Activated CD4-positive, alpha-beta T cell treated with anti-CD3 and anti-CD28 coated beads, Interleukin-2, amount 50 U/mL, for 24 hours (primary cell): ENCODE measurements at places on chromosomes 6 and 20.

DNA sequence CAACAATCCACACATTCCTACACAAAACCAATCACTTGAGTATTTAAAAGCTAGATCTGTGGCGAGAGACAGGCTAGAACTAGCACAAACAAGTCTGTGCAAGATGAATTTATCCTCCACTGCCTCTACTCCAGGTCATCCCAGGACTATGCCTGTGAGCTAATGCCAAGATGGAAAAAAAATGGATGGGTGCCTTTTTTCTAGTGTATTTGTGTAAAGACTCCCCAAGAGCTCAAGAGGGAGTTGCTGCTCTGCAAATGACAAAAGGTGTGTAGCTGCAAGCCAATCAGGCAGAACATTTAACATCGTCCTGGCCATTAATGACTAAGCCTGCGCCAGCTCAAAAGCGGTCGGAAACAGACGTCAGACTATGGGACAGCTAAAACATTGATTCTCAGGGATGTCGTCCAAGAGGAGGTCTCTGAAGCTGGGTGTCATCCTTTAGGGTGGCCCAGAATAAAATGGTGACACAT lies 21.9 kb downstream of the ATXN1 start:
- DNase-seq, result no peak

GRCh38 chr20:59322585-59323454 lies 22.4 kb downstream of the EDN3 start:
- no peak for DNase-seq

DNA sequence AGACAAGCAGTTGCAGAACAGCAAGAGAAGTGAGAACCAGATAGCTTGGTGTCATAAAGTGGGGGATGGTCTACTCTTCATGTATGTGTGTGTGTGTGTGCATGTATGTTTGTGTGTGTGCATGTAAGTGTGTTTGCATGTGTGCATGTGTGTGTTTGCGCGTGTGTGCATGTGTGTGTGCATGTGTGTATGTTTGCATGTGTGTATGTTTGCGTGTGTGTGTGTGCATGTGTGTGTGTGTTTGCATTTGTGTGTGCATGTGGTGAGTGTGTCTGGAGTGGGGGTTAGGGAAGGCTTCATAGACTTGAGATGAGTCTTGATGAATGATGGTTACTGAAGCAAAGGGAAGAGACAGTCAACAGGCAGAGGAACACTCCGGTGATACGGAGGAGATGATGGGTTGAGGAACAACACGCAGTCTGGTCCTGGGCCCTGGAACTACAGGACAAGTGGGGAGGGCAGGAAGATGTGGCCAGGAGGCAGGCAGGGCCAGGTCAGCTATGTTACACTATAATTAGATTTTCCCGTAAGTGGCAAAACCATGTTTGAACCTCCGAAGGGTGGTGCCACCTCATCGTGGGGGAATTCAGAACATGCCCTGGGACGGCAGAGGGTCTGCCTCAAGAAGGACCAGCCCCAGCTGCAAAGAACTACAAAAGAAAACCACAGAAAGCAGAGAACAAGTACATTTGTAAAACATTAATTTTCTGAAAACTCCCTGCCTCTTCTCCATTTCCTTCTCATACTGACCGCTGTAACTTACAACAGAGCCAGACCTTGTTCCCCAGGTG lies 38.7 kb upstream of the PDE10A start:
- no peak for DNase-seq

- DNase-seq, result no peak
Observed at GRCh38 chr6:141878686-141879085, 254.0 kb upstream of the GJE1 start.

- DNase-seq, result no peak
Observed at GRCh38 chr20:33438481-33438880, 5.1 kb downstream of the SNTA1 start.

- no peak for DNase-seq
Observed at GRCh38 chr20:768426-768978, at the start of gene SLC52A3. Gene SLC52A3, minus strand, starts transcription at chr20:768500. Its CDS starts 2,726 bp downstream, at chr20:765774.

GRCh38 chr6:36685926-36686667 lies 7.6 kb downstream of the CDKN1A start:
- DNase-seq, result no peak

GRCh38 chr6:83429857-83430610 lies 817 bp downstream of the ME1 start:
- no peak for DNase-seq

- no peak for DNase-seq
Observed at GRCh38 chr6:43253401-43253800, 10.1 kb downstream of the TTBK1 start.

DNA sequence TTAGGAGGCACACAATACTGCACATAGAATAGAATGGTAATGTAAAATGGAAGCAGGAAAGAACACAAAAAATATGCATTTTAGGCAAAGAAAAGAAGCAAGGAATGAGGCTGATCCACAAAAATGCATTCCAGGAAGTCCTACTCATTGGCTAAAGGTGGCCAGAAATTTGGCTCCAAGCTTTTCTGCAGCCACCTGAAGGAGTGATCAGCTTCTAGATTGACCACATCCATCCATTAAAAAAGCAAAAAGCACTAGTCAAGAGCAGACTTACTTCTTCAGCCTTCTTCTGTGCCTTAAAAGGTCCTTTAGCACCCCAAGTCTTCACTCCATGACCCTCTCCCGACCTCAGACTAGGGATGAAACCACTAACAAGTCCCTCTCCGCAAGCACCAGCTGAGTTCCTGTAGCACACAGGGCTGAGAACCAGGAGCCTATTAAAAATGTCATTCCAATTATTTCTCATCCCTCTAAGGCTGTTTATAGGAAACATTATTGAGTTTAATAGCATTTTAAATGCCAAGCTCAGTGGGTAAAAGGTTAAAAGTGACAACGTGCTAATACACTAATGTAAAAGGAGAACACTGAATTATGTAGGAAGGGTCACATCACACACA lies 36.5 kb downstream of the TRAM2 start:
- DNase-seq, result no peak

DNA sequence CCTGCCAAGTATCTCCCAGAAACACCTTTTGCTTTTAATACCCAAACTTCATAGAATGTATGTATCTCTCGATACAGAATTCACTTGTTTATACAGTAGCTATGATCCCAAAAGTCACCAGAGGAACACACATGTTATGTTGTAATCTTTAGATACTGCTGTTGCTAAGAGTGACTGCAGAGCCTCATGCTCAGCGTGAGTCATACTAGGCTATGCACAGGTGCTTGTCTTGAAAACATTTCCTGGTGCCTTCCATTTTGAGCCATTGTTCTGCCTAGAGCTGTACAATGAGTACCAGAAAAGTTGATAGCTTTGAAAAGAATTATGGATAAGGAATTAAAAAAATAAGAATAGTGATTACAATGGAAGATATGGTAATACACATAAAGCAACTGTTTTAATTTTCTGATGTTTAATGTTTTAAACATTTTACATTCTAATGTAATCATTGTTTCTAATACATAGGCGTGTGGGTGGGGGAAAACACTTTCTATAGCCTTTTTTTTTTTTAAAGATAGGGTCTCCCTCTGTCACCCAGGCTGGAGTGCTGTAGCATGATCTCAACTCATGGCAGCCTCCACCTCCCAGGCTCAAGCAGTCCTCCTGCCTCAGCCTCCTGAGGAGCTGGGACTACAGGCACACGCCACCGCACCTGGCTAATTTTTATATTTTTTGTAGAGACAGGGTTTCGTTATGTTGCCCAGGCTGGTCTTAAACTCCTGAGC lies 79.4 kb downstream of the CD24 start:
- no peak for DNase-seq

GRCh38 chr6:137589067-137589848 lies 95.1 kb upstream of the OLIG3 start:
- no peak for DNase-seq

DNA sequence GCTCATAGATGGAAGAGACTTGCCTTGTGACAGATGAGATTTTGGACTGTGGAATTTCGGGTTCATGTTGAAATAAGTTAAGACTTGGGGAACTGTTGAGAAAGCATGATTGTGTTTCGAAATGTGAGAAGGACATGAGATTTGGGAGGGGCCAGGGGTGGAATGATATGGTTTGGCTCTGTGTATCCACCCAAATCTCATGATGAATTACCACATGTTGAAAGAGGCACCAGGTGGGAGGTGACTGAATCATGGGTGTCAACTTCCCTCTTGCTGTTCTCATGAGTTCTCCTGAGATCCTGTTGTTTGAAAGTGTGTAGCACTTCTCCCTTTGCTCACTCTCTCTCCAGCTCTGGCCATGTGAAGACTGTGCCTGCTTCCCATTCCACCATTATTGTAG lies 17.9 kb downstream of the AHI1 start:
- DNase-seq, result no peak

- DNase-seq, result no peak
Observed at GRCh38 chr20:47141941-47142773, 214.3 kb downstream of the ZMYND8 start.

DNA sequence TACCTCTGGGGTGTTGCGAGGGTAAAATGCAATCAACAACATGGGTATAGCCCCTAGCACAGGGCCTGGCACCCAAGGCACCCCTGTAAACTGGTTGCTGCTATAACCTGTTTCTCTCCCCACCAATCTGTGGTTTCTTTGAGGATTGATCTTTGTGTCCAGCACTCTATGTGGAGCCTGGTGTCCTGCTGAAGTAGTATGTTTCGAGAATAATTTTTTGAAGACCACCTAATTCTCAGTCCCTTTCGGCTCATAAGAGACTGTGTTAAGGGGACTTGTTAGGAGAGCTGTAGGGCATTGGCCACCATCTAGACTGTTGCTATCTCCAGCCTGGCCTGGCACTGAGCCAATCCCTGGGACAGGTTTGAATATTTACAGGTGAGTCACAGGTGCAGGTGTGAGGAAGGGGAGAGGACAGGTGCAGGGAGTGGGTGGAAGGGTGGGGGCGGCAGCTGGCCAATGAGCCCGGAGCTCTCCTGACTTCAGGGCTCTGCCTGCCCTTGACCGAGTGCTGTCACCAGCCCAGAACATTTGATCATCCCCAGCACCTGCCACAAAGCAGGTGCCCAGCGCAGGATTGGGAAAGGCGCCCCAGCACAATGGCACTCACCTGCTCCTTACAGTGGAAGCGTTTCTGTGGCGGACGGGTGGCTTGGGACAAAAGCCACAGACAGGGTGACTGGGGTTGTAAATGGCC lies 8.1 kb upstream of the C20orf144 start:
- DNase-seq, result no peak

- no peak for DNase-seq
Observed at GRCh38 chr6:29678114-29678513, 2.8 kb downstream of the ZFP57 start.

GRCh38 chr6:112827793-112828192 lies 480.7 kb downstream of the RFPL4B start:
- DNase-seq, result no peak

DNA sequence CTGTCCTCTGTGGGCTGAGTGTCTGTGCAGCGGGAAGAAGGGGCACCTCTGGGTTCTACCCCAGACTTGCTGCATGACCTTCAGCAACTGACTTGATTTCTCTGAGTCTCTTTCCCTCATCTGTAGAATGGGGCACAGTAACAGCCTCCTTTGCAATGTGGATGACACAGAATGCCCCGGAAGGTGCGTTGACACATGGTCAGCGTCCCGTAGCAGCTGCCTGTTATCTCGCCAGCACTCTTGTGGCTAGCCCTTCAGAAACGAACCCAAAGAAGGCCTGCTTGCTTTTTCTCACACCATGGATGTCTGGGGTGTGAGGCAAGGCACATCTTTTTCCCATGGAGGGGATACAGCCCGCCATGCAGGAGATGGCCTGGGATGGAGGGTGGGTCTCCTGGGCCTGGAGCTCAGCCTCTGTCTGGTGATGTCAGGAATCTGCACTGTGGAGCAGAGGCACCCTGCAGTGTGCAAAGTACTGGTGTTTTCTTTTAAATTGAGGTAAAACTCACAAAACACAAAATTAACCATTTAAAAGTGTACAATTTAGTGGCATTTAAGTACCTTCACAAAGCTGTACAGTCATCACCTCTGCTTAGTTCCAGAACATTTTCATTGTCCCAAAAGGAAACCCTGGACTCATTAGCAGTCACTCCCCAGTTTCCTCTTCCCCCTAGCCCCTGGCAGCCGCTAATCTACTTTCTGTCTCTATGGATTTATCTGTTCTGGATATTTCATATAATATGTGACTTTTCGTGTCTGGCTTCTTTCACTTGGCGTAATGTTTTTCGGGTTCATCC lies 59.8 kb upstream of the FAM83D start:
- DNase-seq, result no peak

- no peak for DNase-seq
Observed at GRCh38 chr20:46939031-46939965, 44.7 kb downstream of the EYA2 start.

GRCh38 chr20:46699651-46700359 lies 9.6 kb upstream of the SLC2A10 start:
- no peak for DNase-seq

DNA sequence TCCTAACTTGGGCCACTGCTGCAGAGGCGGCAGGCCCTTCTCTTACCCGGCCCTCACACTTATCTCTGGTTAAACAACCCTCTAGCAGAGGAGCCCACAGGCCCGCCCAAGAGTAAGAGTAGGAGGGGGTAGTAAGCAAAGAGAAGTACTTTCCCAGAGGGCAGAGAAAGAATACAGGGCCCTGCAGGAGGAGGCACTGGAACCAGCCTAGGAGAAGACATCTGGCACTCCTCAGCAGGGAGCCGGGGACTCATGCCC lies 10.1 kb downstream of the MTCH1 start:
- no peak for DNase-seq

GRCh38 chr6:107695061-107695720 lies 128.9 kb downstream of the SCML4 start:
- DNase-seq, result no peak

DNA sequence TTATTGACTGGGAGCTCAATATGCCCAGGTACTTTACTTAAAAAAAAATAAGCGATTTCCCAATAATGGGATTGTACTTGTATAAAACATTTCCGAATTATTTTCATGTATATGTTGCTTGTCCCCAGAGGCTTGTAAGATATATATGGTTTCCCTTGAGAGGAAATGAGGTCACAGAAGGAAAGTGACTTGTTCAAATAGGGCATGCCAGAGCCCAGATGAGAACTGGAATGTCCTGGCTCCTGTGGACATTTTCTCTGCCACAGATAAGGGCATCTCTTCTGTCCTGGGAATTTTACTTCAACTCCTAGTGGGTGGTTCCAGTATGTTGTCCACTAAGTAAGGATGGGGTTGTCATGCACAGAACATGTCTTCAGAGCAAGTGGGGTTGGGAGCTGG lies 63.0 kb downstream of the LYRM2 start:
- DNase-seq, result no peak

- DNase-seq, result no peak
Observed at GRCh38 chr6:37679539-37680476, 17.9 kb downstream of the MDGA1 start.

DNA sequence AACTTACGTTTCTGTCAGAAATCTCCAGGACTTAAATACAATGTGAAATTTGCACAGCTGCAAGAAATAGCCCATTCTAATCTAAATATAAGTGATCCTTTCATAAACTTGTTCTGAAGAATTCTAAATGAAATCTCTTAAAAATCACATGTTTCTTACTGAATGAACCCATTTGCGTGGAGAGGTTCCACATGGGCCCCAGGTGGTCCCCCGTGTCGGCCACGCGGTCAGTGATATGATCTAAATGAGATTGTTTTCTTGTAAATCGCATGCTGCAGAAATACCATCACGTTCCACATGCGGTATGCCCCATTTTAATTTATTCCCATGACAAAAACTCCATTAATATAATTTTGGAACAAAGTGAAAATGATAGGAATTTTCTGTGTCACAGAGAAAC lies 818.9 kb upstream of the SLC35B3 start:
- DNase-seq, result no peak

GRCh38 chr6:152575621-152576150 lies 61.5 kb downstream of the SYNE1 start:
- no peak for DNase-seq

GRCh38 chr6:149716181-149716963 lies 1.5 kb downstream of the LATS1 start:
- DNase-seq, result no peak
